ENCODE measurements at places on chromosomes 3 and 15. TPM values are rescaled to one million over a fixed set of nuclear protein-coding genes. Genes with fewer than 3 reads are reported as not detected.
A peak's percentile ranks its signal among the peaks of the same experiment; 100 is the strongest.

Gene PLCB2
- 1.7 TPM for total RNA-seq

Gene LRRC31
- not detected for total RNA-seq

Gene GNAT1
- total RNA-seq: not detected

Gene TTC23
- total RNA-seq: 21.7 TPM

DNA sequence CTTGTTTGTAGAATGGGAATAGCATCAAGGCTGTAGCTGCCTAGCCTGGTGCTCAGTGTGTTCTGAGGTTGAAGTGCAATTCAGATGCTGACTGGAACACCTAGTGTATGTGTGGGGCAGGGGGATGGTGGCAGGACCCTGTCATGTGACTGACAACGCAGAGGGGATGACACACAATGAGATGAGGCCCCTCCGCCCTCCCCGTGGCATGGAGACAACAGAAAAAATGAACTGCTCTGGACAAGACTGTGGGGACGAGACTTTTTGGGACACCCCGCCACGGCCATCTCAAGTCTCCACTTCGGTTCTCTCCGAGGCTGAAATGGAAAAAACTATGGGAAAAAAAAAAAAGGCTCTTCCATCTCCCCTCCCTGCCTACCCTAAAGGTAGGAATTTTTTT, 10.4 kb upstream of the SEC13 start:
- H3K36me3 ChIP-seq: no peaks in the 10 kb centered on the region
- no peaks in the 10 kb centered on the region for H3K4me1 ChIP-seq
- no peak overlapping the region for H3K4me3 ChIP-seq
- H3K27ac ChIP-seq: no peak overlapping the region

DNA sequence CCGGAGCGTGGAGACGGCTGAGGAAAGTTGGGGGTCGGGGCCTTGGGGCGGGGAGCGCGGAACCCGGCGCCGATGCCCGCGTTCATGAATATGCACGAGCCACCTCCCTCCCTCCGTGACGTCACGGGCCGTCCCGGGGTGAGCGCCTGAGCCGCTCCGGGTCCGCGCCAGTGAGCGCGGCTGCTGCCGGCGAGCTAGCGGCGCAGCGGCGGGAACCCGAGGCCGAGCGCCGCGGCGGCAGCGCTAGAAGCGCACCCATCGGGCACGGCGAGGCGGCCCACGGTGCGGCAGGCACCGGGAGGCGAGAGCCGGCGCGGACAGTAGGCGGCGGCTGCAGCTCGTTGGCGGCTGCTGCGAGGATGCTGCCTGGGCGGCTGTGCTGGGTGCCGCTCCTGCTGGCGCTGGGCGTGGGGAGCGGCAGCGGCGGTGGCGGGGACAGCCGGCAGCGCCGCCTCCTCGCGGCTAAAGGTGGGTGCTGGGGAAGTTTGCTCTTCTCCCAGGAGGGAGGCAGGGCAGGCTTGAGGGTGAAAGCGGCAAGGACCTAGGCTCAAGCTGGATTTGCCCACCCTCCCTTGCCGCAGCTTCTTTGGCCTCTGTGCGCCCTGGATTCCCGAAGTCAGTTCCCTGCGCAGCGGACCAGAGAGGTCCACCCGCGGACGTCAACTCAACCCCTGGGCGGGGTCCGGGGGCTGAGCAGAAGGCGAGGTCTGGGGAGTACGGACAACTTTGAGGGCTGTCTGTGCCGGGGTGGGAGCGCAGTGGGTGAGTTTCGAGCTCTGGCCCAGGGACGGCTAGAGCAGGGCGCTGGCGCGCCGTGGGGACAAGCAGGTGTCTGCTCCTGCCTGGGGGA, at the start of gene CLSTN2:
TSS of gene CLSTN2 (plus strand) at position 170 of the 850 bp plus-strand sequence.
- H3K27me3 ChIP-seq: peaks cover 26% of the 10 kb centered on the region
- no peak within 1 kb of the TSS for H3K27ac ChIP-seq
- DNase-seq: no peak
- H3K36me3 ChIP-seq: no peaks in the 10 kb centered on the region
- peak within 1 kb of the TSS; percentile 19 for H3K4me3 ChIP-seq

GRCh38 chr3:194673761-194674160, 1.8 kb upstream of the LSG1 start:
- peaks cover 17% of the 10 kb centered on the region for H3K4me1 ChIP-seq
- no peak overlapping the region for H3K4me3 ChIP-seq
- H3K36me3 ChIP-seq: peaks cover 8% of the 10 kb centered on the region
- H3K27ac ChIP-seq: no peak overlapping the region
- DNase-seq: no peak
- no peaks in the 10 kb centered on the region for H3K27me3 ChIP-seq

DNA sequence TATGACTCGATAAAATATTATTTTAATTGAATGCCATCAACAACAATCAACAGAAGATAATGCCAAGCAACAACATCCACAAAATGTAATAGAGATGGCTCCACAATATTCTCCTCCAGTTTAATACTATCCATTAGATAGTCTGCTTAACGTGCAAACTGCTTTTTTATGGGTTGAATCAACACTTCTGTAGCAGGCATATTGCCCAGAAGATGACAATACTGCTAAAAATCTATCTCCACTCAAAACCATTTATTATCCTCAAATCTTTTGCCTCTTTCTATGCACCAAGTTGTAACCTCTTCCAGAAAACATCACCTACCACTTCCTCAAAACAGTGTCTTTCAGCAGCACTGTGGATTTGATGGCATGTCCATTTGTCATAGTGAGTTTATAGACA, 295.7 kb upstream of the LMCD1 start:
- no peaks in the 10 kb centered on the region for H3K4me1 ChIP-seq
- DNase-seq: no peak
- no peak overlapping the region for H3K27ac ChIP-seq
- H3K4me3 ChIP-seq: no peak overlapping the region
- no peaks in the 10 kb centered on the region for H3K27me3 ChIP-seq

DNA sequence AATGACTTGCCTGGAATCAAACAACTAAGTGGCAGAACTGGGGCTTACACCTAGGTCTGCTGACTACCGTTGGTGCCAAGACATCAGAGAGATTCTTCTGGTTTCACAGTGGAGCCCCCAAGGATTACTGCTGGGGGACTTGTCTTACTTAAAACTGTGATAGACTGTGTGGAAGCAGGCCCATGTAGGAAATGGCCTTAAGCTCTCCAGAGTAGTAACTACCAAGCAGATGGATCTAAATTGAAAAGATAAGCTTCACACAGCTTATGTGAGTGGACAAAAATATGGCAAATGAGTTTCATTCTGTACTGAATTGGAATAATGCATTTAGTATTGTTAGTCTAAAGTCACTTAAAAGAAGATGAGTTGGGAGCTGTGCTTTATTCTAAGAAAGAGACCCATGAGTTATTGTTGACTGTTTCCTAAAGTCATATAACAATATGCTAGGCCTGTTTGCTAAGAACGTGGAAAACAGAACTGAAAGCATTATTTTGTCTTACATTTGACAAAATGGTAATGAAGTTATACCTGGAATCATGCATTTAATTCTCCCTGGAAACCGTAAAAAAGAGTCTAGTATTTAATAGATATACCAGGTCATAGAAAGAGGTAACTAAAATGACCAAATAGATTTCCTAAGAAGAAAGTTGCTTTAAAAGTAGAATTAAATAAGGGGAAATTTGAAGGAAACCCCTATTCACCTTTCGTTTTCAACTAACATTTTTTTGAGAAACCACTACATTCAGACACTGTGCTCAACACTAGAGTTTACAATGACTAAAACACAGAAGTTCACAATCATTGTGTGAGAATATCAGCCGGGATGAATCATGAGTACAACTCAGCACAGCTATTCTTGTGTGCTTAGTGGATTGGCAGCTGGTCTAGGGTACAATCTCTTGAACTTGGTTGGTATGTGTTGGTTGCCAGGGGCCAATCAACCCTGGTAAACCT, 13.0 kb upstream of the MAPK6 start:
- no peaks in the 10 kb centered on the region for H3K27me3 ChIP-seq
- no peak for DNase-seq

Data from Panc1 (cell line).